ENCODE measurements at places on chromosomes 3 and 15.

GRCh38 chr3:111968319-111969054 is 10.3 kb upstream of the ABHD10 start:
- no peak overlapping the region for H3K27ac ChIP-seq
- no peak for DNase-seq
- no peaks in the 10 kb centered on the region for H3K36me3 ChIP-seq
- peaks cover 3% of the 10 kb centered on the region for H3K4me1 ChIP-seq
- H3K4me3 ChIP-seq, result no peak overlapping the region
- peaks cover 2% of the 10 kb centered on the region for H3K27me3 ChIP-seq

DNA sequence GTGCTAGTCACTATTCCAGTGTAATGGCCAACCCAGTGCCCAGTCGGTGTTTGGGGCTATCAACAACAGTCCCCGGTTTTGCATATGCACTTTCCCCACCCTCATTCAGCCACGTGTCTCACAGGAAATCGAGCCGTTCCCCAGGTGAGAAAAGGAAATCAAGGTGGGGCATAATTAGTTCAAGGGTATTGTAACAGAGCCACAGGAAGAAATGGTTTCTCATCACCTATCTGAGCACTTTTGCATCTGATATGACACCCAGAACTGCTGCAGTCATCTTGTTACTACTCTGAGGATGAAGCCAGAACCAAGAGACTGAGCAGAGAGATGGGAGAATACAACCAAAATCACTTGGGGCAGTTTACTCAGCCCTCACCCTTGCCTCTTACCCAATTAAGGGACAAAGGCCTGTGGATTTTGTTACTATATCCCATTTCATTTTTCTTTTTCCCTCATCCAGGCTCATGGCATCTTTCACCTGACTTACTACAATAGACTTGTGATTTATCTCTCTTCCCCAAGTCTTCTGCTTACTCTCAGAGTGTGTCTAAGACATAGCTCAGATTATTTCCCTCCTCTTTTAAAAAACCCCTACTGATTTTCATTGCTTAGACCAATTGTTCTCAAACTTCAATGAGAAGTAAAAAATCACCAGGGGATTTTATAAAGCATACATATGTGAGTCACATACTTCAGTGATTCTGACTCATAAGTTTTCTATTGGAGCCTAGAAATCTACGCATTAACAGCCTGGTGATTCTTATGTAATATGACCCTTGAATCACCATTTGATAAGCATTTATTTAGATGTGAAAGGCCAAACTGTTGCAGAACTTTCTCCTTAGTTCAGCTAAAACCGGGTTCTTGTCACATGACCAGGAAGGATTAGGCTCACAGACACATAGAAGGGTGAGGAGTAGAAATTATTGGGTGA is 40.5 kb downstream of the TRAT1 start:
- no peaks in the 10 kb centered on the region for H3K4me1 ChIP-seq
- H3K36me3 ChIP-seq, result no peaks in the 10 kb centered on the region
- H3K27ac ChIP-seq, result no peak overlapping the region
- no peaks in the 10 kb centered on the region for H3K27me3 ChIP-seq

GRCh38 chr3:59135096-59135495 is 85.3 kb upstream of the CFAP20DC start:
- no peak for DNase-seq
- H3K27me3 ChIP-seq, result no peaks in the 10 kb centered on the region
- no peak overlapping the region for H3K4me3 ChIP-seq
- H3K36me3 ChIP-seq, result no peaks in the 10 kb centered on the region

DNA sequence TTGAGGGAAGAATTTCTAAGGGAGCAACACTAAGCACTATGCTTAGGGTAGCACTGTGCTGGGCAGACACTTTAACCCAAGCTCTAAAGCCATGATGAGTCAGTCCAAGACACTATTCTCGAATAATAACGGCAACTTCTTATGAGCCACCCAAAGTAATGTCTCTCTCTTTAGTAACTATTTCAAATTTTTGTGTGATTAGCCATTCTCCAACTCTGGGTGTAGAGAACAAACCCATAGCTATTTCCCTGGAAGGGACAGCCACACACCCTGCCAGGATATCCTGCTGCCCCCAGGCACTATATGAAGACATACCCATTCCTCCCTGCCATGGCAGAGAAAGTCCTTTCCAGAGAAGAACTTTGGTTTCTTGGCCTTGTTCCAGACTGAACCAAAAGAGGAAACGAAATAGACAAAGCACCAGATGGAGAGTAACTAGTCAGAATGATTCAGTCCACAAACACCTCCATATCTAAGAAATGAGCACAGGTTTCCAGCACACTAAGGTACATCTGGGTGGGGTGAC is 384.9 kb upstream of the THBS1 start:
- H3K36me3 ChIP-seq, result no peaks in the 10 kb centered on the region
- H3K27me3 ChIP-seq, result no peaks in the 10 kb centered on the region

DNA sequence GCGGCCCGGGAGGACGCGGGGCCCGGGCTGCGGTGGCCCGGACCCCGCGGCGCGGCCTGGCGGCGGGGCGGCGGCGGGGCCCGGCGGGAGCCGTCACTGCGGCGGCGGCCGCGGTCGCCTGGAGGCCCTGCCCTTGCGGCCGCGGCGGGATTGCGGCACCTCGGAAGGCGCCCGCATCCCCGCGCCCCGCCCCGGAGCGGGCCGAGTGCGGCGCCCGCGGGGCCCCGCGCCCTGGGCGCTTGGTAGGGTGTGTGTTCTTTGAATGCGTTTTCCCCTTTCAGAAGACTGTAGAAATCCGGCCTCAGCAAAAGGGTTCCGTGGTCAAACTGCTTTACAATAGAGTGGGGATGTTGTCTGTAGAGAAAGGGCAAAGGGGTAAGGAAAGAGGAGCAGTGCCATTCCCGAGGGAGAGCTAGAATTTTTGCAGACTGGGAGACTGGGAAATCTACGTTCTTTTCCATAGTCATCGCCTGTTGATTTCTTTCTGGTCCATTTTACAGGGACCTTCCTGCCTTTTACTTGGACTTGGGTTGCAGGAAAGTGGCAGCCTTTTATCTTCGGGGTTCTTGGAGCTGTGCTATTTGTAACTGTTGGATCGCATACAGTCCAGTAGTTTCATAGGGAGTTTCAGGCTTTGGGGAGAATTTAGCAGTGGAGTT is 630 bp downstream of the SNRK start:
- peak overlapping the region; percentile 97 for H3K4me3 ChIP-seq
- peaks cover 5% of the 10 kb centered on the region for H3K27me3 ChIP-seq
- DNase-seq, result peak; percentile 52
- H3K27ac ChIP-seq, result peak overlapping the region; percentile 91
- no peaks in the 10 kb centered on the region for H3K36me3 ChIP-seq

- peaks cover 6% of the 10 kb centered on the region for H3K36me3 ChIP-seq
- peaks cover 2% of the 10 kb centered on the region for H3K27me3 ChIP-seq
- no peak for DNase-seq
- H3K4me3 ChIP-seq, result no peak overlapping the region
- H3K27ac ChIP-seq, result no peak overlapping the region
- peaks cover 10% of the 10 kb centered on the region for H3K4me1 ChIP-seq
Observed at GRCh38 chr15:40006003-40006402, 33.0 kb downstream of the SRP14 start.

GRCh38 chr15:70172566-70173225 is 75.0 kb upstream of the TLE3 start:
- no peak for DNase-seq
- H3K36me3 ChIP-seq, result peaks cover 12% of the 10 kb centered on the region
- H3K4me3 ChIP-seq, result no peak overlapping the region

DNA sequence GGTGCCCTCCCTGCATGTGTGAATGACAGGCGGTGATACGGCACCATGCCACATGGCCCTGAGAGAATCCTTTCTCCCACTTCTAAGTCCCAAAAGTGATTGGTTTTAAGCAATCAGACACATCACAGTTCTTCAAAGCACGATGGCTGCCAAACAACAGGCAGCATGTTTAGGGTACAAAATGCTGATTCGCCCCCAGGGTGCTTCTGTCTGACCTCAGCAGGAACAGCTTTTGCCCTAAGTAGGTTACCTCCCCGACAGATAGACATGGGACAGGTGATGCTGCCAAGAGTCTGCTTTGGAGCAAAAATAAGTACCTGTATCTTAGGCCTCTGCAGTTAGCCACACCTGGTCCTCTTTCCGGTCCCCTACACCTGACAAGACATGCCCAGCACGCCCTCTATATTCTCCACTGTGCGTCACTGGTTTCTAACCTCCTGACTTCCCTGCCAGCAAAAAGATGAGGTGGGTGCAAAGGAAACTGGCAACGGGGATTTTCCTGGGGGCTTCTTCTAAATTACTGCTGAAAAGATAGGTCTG is 549.8 kb downstream of the FOXP1 start:
- peaks cover 41% of the 10 kb centered on the region for H3K4me1 ChIP-seq
- H3K36me3 ChIP-seq, result no peaks in the 10 kb centered on the region
- H3K27me3 ChIP-seq, result no peaks in the 10 kb centered on the region
- peak overlapping the region; percentile 83 for H3K27ac ChIP-seq
- peak overlapping the region; percentile 40 for H3K4me3 ChIP-seq

All from glutamatergic neuron (in vitro differentiated cells).